Mesenteric fat pad (tissue), 1 donor: ENCODE measurements at places on chromosomes 4 and X.
A peak's percentile ranks its signal among the peaks of the same experiment; 100 is the strongest.

DNA sequence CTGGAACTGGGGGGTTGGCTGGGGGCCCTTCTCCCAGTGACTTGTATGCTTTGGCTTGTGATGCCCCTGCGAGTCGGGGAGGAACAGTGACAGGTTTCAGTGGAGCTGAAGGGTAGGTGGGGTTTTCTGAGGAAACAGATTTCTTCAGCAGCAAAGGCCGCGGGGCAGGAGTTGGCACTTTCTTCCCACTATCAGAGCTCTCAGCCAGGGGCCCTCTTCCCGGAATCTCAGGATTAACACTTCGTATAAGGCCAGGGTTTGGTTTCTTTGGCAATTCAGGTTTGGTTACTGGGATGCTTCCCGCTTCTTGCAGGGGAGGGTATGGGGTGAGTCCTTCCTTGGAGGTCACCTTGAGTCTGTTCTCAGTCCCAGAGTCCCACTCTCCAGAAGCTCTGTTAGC lies 75.4 kb downstream of the RPS3A start:
- DNase-seq, result no peak

DNA sequence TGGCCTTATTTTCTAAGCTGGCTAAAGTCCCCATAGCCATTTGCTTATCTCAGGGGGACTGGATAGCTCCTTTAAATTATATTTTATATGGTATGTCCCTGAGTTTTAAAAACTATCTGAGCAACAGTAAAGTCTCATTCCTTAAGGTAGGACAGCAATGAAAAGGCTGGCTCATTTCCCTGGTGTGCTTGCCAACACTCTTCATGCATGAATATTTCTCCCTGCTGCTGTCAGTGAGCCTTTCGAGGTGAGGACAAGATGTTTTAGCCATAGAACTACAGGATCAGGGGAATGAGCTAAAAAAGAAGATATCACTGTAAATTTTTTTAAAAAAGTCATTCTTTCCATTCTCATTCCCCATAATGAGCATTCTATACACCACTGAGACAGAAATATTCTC lies 427.3 kb upstream of the FAM241A start:
- no peak for DNase-seq

- no peak for DNase-seq
These were observed 977.0 kb downstream of the FSTL5 start for GRCh38 chr4:161186750-161187149.

- DNase-seq, result no peak
These were observed 276.3 kb upstream of the GALNT7 start for GRCh38 chr4:172892300-172892699.

DNA sequence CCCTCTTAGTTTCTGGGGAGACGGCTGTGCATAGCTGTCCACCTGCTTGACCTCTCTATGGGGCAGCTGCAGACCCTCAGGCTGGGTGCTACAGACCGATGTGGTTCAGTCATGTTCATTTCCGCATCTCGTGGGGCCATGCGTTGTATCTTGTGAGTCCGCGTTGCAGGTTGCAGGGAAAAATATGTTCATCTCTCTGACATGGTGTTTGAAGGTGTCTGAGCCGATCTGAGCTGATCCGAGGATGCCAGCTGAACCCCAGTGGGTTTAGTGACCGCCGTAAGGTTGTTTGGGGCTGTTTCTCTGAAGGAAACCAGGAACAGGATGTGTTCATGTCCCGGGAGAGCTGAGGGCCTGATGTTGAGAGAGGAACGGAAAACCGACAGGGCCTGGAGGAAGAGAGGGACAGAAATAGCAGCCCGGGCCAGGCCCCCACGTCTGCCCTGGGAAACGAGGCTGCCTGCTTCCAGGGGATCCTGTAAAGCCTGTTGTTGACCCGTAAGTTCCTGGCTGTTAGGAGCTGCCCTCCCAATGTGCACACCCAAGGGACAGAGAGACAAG lies 9.8 kb upstream of the P2RY8 start:
- DNase-seq, result peak; percentile 76

- DNase-seq, result no peak
These were observed 8.1 kb upstream of the LINC00632 start for GRCh38 chrX:140701480-140701879.

- no peak for DNase-seq
These were observed 2.4 kb downstream of the FRAS1 start for GRCh38 chr4:78059524-78059889.

DNA sequence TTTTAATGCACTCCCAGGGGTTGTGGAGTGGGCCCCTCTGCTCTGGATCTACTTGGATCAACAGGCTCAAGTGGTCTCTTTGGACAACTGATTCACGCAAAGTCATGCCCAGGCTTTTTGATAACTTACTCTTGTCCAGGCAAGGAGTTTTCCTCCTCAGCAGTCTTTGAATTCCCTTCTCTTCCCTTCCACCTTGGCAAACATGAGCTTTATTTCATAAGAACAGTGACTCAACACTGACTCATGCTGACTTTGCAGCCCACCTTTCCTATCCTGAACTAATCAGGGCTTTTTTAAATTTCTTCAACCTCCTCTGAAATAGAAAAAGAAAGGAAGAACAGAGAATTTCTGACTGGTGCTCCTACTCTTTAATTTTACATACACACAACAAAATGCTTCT lies 132.1 kb upstream of the LDB2 start:
- no peak for DNase-seq

GRCh38 chrX:19556202-19556601 lies 40.9 kb upstream of the MAP3K15 start:
- no peak for DNase-seq

- no peak for DNase-seq
These were observed 10.4 kb downstream of the CLCN5 start for GRCh38 chrX:49932791-49933190.

GRCh38 chrX:50838820-50839600 lies 25.0 kb upstream of the SHROOM4 start:
- DNase-seq, result no peak

DNA sequence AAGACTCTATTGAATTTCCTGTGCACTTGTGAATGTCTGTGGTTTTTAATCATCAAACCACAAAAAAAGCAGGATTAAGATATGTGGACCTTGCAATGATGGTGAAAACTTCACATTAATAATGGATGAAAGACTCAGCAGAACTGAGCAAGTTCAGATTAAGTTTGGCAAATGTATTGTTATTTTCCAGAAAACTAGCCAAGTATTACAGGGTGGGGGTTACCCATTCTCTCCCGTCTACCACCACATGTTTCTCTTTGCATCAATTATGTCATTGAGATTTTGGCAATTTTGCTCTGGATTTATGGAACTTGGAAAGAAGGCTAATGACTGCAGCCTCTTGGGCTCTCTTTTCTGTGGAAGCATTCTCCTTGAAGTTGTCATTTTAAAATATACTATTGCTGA lies 577.1 kb downstream of the ANKRD50 start:
- no peak for DNase-seq

DNA sequence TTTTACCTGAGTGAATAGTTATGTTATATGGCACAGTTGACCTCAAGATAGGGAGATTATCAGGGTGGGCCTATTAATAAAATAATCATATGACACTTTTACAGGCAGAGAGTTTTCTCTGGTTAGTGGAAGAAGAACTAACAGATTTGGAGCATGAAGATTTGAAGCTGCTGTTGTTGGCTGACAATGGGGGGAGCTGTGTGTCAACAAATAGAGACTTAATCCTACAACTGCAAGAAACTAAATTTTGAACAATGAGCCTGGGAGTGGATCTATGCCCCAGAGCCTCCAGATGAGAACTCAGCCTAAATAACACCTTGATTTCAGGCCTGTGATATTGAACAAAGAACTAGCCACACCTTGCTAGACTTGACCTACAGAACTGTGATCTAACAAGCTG lies 7.2 kb upstream of the CCSER1 start:
- no peak for DNase-seq

DNA sequence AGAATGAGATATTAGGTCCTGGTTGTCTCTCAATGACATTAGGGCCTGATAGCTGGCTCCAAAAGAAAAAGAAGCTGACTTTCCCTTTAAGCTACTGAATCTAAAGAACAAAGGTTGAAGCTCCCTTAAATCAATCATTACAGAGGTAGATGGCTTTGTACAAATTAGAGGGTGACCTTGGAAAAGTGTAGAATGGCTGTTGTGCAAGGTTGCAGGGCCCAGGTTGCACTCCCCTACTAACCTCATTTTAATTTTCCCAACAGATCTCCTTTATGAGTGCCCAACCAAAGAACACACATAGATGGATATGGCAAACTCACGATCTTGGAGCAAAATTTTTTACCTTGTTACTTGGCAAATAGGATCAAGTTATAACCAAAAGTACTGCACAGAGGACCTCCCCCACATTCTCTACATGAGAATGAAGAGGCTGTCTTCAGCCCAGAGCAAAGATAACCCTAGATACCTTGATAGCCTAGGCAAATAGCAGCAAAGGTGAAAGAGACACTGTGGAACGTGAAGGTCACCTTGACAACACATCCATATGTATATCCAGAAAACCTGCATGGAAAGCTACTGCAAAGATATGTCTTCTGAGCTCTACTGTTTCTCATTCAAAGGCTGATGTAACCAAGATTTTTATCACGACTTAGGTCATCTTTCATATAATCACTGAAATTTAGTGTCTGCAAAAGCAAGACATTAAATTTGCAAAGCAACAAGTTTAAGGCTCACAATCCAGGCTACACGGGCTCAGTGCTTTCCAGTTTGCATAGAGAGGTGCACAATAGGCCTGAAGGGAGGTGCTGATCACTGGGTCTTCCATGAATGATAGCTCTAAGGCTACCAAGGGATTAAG lies 23.0 kb downstream of the KLB start:
- no peak for DNase-seq

DNA sequence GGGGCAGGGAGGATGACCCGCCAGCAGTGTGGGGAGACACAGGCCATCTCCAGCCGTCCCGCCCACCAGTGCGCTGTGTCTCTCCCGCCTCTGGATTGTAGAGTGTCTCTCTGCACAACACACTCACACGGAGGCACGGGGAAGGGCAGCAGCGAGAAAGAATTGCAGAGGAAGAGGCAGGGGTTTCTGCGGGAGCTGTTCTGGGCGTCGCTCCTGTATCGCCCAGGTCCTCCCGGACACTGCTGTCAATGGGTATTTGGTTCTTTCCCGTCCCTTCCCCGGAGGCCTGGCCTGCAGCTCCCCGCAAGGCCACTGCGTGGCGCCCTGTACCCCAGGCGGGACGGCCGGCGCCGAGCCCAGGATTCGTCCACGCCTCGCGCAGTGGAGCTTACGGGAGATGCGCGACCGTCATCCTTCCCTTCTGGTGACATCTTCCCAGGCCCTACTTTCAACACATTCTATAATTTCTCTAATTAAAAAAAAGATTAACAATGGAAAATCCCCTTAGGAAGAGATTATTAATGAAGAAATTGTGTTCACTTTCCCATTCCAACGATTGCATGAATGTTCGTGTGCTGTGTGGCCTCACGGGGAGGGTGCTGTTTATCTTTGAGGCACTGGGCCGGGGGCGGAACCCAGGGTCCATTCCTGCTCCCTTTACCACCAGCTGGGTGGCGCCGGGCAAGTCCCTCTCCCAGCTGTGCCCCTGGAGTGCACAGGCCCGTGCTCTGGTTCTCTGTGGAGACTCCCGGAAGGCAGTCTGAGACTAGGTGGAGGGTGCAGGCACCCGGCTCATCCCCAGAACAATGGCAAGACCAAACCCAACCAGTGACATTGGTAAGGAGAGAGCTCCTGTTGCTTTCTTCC lies 95.7 kb downstream of the CPZ start:
- DNase-seq, result peak; percentile 60

DNA sequence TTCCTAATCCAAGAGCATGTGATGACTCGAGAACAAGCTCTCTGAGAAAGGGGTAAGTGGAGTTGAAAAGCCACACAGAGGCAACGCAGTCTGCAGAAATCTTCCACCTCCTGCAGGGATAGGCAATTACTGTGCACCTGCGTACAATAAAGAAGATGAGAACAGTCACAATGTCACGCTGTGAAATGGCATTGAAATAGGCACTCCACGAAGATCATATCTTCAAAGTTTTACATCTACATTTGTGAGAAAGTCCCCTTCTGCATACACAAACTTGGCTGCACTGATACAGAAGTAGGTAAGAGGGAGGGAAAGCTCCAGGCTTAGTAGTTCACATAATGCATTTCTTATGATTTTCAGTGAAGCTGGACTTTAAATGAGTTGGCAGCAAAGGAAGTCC lies 27.1 kb downstream of the DDX60L start:
- DNase-seq, result no peak

DNA sequence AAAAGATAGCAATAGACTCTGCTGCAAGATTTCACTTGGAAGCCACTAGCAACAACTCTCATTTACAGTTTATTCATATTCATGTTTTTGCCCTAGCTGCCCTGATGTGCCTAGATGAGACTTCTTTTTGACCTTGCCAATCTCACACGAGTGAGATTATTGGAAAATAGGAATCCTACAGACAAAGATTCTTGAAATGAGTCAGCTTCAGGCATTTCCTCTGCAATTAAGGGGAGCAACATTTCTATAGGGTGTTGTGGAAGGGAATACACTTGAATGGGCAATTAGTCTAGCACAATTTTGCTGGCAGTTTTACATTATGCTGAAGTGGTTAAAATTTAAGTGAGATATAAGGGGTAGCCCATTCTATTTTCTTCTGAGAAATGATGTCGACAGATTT lies 217.0 kb upstream of the FAT4 start:
- no peak for DNase-seq

- no peak for DNase-seq
These were observed 6.7 kb downstream of the SPATA4 start for GRCh38 chr4:176188654-176189053.

DNA sequence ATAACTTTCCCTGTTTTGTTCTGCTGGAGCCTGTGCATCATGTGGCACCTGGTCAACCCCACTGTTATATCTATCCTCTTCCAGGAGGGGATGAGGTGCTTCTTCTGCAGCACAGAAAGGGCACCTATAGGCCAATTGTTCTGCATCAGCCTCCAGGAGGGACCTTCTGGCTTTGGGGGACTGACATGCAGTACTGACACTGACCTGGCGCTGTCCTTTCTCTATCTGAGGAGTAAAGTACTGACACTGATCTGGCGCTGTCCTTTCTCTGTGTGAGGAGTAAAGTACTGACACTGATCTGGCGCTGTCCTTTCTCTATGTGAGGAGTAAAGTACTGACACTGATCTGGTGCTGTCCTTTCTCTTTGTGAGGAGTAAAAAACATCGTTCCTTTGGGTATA lies 498.4 kb downstream of the PACRGL start:
- DNase-seq, result no peak

GRCh38 chr4:2796849-2797544 lies 4.1 kb downstream of the SH3BP2 start:
- no peak for DNase-seq

- no peak for DNase-seq
These were observed 52.8 kb downstream of the PPEF2 start for GRCh38 chr4:75849461-75849860.

DNA sequence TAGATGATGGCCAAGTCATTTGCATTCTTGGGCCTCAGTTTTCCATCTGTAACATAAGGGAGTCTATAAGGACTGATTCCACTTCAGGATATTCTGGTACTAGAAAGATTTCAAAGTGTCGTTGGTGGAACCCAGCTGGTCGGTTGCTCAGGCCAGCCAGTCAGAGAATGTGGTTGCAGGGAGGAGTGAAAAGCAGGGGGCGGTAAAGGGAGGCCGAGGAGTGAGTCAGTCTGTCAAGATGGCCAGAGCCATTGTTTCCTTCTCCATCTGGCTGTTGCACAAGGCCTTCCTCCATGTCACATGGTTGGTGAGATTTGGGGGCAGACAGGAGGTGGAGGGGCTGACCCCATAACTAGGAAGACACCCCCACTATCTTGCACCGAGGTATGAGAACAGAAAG lies 38.2 kb downstream of the STARD8 start:
- DNase-seq, result no peak

GRCh38 chrX:141439651-141440050 lies 144.9 kb downstream of the SPANXA1 start:
- DNase-seq, result no peak

- no peak for DNase-seq
These were observed 125.9 kb downstream of the NSUN7 start for GRCh38 chr4:40875507-40876150.
